ENCODE measurements at places on chromosomes 5 and 9.

- DNase-seq: no peak
Observed at GRCh38 chr5:154696891-154697290, 58.3 kb upstream of the LARP1 start.

DNA sequence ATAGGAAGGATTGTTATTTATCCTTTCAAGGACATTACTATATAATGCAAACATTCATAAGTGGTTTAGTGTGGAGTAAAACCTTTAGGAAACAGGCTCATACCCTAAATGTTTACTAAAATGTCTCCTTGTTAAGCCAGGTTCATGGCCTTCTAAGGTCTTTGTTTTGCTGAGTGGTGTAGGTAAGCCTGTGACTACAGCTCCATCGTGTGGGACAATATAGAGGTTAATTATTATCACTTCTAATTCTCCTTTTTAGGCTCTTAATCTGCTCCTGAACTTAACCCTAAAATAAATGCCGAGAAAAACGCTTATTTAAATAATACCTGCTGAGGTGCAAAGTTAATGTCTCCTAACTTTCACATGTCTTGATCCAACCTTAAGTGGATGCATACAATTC, 43.8 kb downstream of the SPINK5 start:
- DNase-seq: no peak

GRCh38 chr9:21966140-21966851, 27.9 kb downstream of the CDKN2A start:
- no peak for DNase-seq

- no peak for DNase-seq
Observed at GRCh38 chr5:67476531-67476930, 279.9 kb upstream of the CD180 start.

DNA sequence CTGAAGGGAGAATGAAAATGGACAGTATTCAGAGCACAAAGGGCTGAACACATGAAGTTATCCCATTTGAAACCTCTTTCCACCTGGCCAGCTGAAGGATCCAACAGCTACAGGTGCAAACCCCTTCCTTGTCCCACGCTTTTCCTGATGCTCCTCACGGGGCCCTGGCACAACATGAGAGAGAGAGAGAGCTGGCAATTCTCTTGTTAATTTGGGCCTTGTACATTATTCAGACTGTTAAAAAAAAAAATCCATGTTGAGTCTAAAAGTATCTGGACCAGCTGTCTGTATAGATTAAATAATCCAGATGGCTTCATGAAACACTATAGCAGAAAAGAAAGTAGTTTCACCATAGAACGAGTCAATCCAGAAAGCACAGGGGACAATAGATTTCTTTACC, 74.1 kb downstream of the HMHB1 start:
- DNase-seq: no peak

GRCh38 chr9:6552498-6553121, 92.9 kb downstream of the GLDC start:
- no peak for DNase-seq

DNA sequence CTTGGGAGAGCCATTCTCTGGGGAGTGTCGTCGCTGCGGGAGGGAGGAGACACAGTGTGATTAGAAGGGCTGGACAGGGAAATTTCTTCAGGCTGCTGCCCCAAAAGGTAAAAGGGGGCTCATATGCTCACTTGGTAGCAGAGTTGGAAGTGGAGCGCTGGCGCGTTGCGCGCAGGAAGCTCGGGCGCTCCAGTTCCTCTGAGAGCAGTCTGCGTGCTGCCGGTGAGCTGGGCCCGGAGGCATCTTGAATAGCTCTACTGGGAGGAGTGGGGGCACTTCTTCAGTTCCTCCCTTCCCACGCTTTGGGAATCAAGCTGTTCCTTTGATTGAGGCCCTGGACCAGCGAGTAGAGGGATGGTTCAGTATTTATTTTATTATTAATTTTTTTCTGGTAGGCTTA, 2.7 kb downstream of the RXFP3 start:
- DNase-seq: no peak

GRCh38 chr5:139954022-139954421, 89.1 kb downstream of the NRG2 start:
- no peak for DNase-seq

GRCh38 chr5:87210743-87211142, 56.9 kb upstream of the RASA1 start:
- peak; percentile 59 for DNase-seq

DNA sequence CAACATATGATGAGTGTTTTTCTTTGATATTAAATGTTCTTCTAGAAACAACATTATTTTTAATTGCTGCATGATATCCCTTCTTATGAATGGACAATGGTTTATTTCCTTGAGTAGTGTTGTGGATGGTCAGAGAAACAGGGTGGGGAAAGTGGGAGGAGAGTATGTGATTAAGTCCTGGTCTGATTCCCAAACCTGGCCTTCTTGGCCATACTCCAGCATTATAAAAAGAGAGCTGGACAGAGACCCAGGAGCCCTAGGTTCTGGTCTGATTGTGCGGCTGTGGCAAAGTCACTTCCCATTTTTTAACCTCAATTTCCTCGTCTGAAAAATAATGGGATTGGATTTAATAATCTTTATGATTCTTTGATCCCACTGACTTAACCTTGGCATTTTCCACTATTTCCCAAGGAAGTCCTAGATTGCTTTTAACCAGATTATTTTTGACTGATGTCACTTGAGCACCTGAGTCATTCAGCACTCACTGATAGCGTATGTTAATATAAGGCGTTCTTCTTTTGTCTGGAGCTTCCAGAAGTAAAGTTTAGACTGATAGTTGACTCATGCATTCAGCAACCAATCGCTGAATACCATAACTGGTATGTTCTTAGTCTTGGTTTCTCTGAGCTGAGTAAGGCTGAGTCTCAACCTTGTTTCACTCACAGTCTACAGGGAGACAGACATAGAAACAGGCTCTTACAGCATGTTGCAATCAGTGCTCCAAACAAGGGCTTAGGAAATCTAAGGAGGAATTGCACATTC, 26.2 kb downstream of the OSMR start:
- DNase-seq: no peak

GRCh38 chr5:83475935-83476814, 4.6 kb downstream of the VCAN start:
- DNase-seq: no peak

GRCh38 chr5:67214707-67215447, 18.3 kb upstream of the CD180 start:
- peak; percentile 26 for DNase-seq

- DNase-seq: no peak
Observed at GRCh38 chr5:83568186-83568585, 96.6 kb downstream of the VCAN start.

- DNase-seq: no peak
Observed at GRCh38 chr5:5066276-5067186, 73.6 kb upstream of the ADAMTS16 start.

DNA sequence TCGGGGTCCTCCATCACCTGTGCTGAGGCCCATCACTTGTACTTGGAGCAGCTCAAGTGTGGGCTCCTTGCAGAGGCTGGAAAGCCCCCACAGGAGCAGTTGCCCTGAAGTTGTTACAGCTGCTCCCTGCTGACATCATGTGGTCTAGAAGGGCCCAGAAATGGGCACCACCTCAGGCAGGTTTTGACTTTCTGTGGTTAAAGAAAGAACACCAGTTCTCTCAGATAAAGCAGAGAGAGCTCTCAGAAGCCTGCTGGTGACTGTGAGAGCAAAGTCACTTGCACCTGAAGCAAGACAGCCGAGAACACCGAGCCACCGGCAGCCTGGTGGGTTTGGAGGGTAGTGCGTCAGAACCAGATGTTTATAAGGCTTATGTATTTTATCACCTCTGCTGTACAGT, 70.4 kb downstream of the MVB12B start:
- no peak for DNase-seq

DNA sequence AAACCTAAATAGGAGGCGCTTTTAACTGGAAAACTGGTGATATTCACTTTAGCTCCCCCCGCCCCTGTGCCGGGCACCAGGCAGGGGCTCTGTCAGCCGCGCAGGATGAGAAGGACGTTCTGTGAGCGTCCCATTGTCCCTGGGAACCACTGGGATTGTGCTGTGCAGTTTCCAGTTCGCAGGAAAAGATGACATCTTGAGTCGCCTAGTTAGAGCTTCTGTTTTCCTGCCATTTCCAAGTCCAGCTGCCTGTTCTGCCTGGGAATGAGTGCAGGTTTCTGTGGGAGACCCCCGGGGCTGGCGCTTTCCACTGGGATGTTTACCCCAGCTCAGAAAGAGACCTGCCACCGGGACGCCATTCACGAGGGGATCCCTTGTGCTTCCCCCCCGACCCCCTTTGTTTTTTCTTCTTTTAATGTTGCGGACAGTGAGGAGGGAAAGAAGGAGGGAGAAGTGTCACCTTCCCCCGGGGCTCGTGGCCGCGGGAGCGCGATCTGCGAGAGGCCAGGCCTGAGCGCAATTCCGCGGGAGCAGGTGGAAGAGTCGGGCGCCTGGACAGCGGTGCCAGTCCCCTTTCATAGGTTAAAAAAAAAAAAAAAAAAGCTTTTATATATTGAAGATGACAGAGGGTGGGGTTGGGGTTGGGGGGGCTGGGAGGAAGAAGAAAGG, 121.5 kb downstream of the RMI1 start:
- DNase-seq: no peak

DNA sequence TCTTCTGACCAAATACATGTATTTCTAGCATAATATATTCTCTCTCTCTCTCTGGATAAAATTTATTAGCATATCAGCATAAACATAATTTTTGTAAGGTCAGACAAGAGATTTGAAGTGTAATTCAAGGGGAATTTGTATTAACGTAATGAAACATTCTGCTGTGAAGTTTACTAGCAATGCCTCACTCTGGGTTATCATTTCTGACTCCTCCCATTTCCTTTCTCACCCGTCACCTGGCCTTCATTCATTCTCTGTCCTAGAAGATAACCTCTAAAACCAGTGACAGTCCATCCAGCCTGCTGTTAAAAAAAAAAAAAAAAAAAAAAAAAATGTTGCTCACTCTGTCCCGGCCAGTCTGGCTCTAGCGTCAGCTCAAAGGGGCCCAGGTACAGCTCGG, 27.1 kb downstream of the GRAMD2B start:
- DNase-seq: peak; percentile 23

GRCh38 chr9:127813686-127814226, 11.1 kb downstream of the FPGS start:
- no peak for DNase-seq

DNA sequence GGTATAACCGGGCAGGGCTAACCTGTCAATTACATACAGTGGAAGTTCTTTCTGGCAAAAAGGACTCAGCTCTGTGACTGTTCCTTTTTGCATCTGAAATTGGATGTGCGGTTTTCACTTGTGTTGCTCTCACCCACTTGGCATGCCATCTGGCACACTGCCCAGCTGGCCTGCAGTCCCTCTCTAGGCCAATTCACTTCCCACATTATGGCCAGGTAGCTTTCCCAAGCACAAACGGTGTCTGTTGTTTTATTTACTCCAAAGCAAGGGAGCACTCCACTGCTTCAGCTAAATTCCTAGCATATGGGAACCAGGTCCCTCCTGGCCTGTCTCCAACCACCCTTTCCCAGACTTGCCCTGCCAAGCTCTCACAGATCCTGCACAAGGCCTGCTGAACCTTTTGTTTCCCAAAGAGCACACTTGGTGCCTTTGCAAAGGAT, 132.5 kb downstream of the SEMA6A start:
- peak; percentile 50 for DNase-seq

DNA sequence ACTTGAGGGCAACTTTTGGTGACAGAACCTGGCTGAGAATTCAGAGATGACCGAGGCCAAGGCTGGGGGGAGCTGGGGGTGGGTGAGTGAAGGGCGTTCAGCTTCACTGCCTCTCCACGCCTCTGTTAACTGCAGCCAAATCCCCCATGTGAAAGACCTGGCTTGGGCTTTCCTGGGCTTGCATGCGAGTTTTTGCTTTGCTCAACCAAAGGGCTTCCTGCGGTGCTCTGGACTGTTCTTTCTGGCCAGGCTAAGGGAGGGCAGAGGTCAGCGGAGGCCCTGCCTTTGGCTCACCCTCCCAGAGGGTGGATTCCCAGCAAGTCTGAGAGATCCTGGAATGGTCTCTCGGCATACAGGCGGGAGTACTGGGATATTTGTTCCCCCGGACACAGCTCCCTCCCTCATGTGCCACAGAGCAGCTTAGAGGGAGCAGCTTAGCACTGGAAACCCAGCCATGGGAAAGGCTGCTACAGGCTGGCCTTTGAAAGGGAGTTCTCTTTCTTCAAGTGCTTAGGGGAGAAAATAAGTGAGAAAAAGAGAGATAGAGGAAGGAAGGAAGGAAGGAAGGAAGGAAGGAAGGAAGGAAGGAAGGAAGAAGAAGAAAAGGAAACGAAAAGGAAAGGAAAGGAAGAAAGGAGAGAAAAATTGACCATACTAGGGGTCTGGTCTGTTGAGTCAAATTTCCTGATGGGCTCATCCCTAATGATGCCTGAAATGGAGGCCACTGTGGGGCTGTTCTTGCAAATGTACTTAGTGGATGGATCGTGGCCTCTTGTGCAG, 158.8 kb downstream of the FGF18 start:
- no peak for DNase-seq

GRCh38 chr9:124854822-124855221, 1.6 kb downstream of the WDR38 start:
- DNase-seq: no peak

- DNase-seq: no peak
Observed at GRCh38 chr5:131180407-131180806, 9.7 kb downstream of the LYRM7 start.

Data from NCI-H510A treated with DMSO at 0.1 percent for 48 hours (cell line).